Foreskin keratinocyte (primary cell): ENCODE measurements at places on chromosomes 6 and 20. TPM values are rescaled to one million over a fixed set of nuclear protein-coding genes. Genes with fewer than 3 reads are reported as not detected.

GRCh38 chr20:19078448-19079373, 133.7 kb upstream of the SLC24A3 start:
- no peak for DNase-seq

DNA sequence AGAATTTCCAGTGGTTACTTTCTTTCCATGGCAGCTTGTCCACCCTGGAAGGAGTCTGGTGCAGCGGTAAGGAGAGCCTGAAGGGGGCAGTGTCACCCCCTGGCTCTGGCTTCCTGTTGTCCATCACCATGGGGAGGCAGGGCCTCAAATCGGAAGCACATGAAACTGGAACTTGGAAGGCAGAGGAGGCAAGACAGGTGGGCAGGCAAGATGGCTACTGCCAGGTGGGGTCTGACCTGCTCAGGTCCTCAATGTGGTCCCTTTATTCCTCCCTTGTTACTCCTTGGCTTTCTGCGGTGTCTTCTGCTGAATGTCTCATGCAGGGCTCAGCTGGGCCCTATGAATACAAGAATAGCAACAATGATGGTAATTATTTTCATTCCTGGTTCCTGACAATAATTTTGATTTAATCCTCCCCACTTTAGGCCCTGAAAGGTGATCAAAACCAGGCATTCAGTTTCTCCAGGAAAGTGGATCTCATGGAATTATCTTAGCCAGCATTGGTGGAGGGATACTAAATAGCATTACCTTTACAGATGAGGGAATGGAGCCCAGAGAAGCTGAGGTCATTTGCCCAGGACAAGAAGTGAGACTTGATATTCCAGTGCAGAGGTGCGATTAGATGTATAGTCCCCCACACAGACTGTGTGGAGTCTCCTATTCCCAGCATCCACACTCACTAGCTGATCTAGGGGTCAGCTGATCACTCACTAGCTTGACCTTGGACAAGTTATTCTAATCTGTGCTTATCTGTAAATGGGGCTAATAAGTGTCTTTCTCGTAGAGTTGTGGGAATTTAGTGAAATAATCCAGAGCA, 17.6 kb upstream of the SNAI1 start:
- no peak for DNase-seq

TBXT gene
- not detected in 2 replicates for total RNA-seq

DNA sequence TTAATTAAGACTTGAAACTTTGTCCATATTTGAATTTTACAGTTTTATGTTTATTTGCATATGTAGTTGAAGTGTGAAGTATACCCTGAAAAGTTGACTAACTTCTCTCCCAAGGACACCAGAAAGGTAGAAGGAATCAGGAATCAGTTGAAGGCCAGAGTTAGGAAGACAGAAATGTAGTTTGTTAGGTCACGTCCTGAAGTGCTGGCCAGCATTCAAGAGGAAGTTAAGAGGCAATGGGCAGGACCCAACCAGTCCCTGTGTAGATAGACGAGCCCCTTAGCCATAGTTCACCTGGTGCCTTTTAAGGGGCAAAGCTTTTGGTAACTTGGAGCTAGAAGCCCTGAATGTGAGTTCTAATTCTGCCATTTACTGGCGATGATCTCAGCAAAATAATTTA, 250.4 kb upstream of the KCNQ5 start:
- DNase-seq = no peak

DNA sequence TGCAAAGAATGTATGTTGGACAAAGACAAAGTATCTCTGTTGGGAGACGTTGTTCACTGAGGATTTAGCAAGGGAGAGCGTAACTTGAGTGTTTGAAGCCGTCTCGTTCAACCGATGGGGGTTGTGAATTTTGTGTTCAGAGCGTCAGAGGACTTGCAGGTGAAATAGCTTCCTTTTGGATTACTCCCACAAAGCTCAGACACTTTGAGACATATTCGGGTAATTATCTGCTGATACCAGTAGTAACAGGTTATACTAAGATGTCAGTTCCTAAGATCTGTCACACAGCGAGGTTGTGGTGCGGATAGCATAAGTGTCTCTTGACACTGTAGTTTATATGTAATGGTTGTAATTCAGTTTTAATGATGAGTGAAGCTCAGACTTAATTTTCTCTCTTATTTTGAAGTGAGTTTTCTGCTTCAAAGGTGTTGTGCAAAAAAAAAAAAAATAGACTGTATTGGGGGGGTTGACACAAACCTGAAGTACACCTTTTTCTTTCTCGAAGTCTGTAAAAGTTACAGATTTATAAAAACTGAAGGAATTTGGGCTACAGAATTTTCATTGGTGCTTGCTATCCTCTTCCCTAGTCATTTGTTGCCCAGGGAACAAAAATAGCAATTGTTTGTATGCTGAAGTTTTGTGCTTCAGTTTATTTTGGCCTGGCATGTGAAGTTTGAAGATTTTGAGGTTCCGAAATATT, 1.7 kb downstream of the ASXL1 start:
- DNase-seq = peak; percentile 45

DNA sequence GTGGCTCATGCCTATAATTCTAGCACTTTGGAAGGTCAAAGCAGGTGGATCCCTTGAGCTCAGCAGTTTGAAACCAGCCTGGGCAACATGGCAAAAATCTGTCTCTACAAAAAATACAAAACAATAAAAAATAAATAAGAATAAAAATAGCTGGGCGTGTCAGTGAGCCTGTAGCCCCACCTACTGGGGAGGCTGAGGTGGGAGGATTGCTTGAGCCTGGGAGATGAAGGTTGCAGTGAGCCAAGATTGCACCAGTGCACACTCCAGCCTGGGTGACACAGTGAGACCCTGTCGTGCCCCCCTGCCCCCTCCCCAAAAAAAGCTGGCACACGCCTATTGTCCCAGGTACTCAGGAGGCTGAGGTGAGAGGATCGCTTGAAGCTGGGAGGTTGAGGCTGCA, 35.1 kb upstream of the SRPK1 start:
- no peak for DNase-seq

IL20RA gene
- total RNA-seq = 1.2 and 1.7 TPM in 2 replicates

RIPOR3 gene
- 0.07 TPM in 2 replicates for total RNA-seq

MYBL2 gene
- 46.7 and 66.7 TPM in 2 replicates for total RNA-seq
